Activated CD8-positive, alpha-beta memory T cell treated with anti-CD3 and anti-CD28 coated beads for 48 hours (primary cell): ENCODE measurements at places on chromosomes 6 and 20.
A peak's percentile ranks its signal among the peaks of the same experiment; 100 is the strongest.

DNA sequence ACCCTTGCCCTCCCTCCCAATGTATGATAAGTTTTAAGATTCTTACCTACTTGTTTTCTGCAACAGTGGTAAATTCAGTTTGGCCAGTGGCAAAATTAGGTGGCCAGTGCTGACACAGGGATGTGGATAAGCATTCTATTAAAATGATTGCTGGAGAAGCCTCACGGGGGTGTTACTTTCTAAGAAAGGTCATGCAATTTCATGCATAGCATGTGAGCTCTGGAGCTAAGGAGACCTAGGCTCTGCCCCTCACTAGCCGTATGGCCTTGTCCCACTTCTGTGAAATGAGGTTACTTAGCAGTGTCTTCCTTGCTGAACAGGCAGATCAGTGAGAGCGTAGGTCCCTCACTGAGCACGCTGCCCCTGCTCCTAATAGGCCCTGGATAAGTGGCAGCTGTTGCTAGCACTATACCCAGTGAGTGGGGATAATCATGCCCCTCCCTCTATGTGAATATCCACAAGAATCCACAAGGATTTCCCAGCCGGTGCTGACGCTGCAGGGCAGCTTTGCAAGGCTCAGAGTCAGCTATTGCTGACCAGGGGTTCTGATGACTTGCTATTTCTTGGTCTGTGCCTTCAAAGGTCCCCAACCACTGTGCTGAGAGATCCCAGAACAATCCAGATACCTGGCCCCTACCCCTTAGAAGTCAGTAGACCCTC is 86.5 kb upstream of the MRPS10 start:
- DNase-seq: no peak

DNA sequence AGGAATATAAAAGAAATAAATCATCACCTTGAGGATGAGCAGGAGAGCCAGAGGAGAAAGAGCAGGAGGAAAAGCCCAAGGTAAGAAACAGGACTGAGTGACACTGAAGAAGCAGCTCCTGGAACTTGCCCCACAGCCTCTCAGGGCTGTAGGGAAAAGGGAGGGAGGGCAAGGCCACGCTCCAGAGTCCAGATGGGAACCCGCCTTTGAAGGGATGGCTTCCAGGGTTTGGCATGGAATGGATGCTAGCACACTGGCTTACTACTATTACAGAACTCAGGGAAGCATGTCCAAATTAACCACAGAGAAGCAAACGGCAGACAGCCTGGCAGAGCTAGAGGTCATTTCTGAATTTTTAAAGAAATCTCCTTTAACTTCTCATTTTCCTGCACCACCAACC is 26.8 kb downstream of the RALGAPA2 start:
- no peak for DNase-seq

DNA sequence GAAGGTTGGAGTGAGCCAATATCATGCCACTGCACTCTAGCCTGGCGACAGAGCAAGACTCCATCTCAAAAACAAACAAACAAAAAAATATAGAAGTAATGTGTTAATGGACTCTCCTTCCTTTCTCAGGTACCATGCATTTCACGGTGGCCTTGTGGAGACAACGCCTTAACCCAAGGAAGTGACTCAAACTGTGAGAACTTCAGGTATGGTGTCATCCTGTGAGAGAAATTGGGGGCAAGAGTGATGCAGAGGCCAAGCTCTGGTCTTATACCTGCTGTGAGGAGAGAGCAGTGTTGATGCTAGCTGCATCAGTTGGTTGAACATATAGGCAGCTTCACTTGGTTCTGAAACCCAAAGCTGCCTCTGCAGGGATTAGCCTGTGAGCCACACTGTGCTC is 6.2 kb downstream of the ITCH start:
- DNase-seq: no peak

GRCh38 chr20:17036541-17036940 is 190.3 kb upstream of the PCSK2 start:
- no peak for DNase-seq

- no peak for DNase-seq
These were observed 121.2 kb upstream of the SASH1 start for GRCh38 chr6:148221196-148221979.

DNA sequence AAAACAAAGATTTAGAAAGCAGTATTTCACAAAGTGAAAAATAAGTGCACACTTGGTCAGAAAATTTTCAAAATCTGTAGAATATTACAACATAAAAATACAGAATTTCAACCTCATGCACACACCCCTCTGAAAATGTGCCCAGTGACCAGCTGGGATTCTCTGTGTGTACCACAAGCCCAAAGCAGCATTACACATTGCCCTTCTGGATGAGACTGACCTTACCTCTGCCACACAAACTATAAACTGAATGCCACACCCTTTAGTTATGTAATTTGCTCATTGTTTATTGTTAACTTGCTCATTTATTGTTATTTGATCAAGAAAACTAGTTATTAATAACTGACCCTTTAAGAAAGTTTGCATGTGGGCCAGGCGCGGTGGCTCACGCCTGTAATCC is 303.0 kb downstream of the FOXC1 start:
- DNase-seq: no peak

DNA sequence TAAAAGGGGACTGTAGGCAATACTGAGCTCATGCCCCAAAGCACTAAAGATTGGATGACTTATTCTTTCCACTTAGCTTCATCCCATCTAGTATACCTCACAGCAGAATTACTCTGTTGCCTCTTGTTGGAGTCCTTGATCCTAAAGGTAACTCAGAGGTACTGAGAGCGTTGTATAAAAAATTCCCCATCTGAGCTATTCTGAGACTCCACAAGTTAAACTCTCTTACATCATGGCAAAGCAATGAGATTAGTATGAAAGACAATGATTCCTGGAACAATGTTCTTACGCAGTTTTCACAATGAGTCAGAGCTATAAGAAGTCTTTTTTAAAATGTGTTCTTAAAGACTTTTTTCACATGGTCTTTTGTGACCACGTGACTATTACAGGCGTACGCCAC is 370.1 kb downstream of the ADGRB3 start:
- no peak for DNase-seq

- DNase-seq: peak; percentile 63
These were observed 59.6 kb upstream of the TAGAP start for GRCh38 chr6:159104163-159104925.

DNA sequence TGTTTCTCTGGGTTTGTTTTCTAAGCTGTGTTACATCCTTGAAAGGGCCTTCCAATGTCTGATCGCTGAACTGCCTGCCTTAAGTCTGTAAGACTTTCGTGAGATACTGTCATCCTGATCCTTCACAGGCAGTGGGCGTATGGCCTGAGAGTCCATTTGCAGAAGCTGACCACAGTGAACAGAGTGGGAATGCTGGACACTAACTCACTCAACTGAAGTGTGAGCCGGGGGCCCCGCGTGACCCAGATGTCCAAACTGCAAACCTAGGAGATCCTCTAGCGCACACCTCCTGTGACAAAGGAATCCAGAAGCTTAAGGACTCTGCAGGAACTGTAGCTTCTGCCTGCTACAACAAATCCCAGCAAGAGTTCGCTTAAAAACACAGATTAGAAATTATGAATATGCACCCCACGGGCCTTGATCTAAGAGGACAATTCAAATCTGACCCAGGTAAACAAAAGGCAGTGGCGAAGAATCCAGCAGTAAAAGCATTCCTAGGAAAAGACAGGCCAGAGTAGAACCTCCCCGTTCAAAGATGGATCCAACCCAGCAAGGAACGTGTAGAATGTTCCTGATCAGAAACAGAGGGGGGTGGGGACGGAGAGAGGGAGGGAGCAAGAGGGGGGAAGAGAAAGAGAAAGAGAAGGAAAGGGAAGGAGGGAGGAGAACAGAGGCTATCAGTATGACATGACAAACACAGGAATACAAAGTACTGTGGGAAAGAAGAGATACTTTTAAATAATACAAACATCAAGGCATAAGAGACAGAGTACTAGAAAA is 135.0 kb upstream of the AFDN start:
- no peak for DNase-seq
